GM12865 (cell line): ENCODE measurements at places on chromosomes 11 and 22.
A peak's percentile ranks its signal among the peaks of the same experiment; 100 is the strongest.

GRCh38 chr11:120052196-120052775 lies 85.6 kb downstream of the TRIM29 start:
- DNase-seq: no peak

GRCh38 chr22:50039669-50040443 lies 18.2 kb downstream of the TTLL8 start:
- DNase-seq: no peak

- DNase-seq: no peak
Measured at GRCh38 chr22:28934026-28934425, 50.7 kb downstream of the ZNRF3 start.

GRCh38 chr22:23817146-23817545 lies 21.7 kb downstream of the DERL3 start:
- no peak for DNase-seq

DNA sequence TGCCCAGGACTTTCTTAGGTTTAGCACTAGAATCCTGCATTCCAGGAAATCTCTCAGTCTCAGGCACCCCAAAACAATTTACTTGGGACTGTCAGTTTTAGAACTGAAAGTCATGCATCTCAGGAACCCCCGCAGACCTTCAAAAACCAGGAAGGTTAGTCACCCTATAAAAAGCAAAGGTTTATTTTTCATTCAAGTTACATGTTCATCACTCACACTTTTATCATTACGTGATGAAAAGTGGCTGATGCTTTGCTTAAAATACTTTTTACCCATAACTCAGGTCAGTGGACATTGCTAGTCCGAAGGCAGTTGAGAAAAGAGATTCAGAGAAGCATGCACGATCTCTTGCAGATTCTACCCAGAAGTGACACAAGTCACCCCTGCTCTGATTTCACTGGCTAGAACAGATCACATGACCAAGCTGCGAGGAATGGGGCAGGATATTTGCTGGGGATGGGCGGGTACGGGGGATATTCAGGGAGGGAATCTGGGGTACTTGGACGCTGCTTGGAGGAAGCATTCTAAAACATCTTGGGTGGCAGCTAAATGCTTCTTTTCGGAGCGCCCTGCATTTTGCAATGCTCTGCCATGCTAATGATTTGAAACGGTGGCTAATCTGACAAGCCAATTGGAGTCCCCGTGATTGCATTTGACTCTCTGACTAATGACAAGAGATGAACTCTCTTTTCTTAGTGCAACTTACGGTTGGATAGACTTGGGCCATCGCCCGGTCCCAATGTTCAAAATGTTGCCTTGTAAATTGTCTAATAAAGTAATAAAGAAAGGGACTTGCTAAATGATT lies 110.2 kb downstream of the MIAT start:
- no peak for DNase-seq

- peak; percentile 72 for DNase-seq
Measured at GRCh38 chr11:73950869-73951710, at the start of gene DNAJB13. TSS of gene DNAJB13 (plus strand) at chr11:73951026. CDS start at chr11:73951070, 44 bp downstream.

- DNase-seq: no peak
Measured at GRCh38 chr11:79167510-79168188, 273.2 kb downstream of the TENM4 start.

GRCh38 chr11:75869661-75870455 lies 54.8 kb downstream of the UVRAG start:
- no peak for DNase-seq

DNA sequence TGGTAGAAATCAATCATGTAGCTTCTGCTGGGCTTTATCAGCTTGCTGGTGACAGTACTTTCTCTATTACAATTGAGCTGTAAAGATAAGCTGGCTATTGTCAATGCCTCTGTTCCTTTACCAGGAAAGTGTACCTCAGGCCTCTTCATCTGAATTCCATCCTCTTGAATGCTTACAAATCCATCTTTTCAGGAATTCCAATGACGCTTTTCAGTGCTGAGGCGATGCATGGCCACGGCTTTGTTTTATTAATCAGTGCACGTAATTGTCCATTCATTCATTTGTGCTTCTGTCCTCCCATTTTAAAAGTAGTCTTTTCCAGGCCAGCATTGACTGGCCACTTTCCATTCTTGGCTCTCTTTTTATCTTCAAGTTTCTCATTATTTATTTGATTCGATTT lies 202.0 kb downstream of the PGR start:
- no peak for DNase-seq
